SHP77 (cell line): ENCODE measurements at places on chromosomes 5 and 9.

- no peak for DNase-seq
These were observed 30.3 kb downstream of the MED27 start for GRCh38 chr9:132049323-132049882.

DNA sequence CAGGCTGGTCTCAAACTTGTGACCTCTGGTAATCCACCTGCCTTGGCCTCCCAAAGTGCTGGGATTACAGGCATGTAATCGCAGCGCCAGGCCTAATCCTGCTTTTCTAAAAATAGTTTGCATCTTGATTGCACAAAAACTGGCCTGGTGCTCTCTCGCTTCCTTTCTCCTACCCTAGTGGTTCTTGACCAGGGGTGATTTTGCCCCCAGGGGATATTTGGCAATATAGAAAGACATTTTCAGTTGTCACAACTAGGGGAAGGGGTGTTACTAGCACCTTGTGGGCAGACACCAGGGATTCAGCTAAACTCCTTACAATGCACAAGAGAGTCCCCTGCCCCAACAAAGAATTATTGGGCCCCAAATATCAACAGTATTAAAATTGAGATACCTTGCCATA lies 139.8 kb downstream of the DROSHA start:
- no peak for DNase-seq

DNA sequence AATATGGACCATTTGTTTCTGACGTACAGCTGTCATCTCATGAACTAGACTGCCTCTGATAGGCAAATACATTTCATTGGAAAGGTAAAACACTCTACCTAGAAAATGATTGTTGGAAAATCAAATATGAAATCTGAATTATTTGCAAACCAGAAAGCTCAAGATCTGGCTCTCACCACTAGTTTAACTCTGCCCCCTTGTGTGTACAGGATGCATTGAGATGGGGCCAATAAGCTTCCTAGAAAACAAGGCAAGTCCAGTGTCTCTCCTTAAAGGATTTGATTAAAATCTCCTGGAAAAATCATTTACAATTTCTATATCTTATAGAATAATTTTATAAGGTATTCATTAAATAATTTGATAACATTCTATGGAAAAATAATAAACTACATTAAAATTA lies 311.9 kb upstream of the ANKH start:
- peak; percentile 7 for DNase-seq

- no peak for DNase-seq
These were observed 6.7 kb downstream of the GCNT1 start for GRCh38 chr9:76465442-76466298.

DNA sequence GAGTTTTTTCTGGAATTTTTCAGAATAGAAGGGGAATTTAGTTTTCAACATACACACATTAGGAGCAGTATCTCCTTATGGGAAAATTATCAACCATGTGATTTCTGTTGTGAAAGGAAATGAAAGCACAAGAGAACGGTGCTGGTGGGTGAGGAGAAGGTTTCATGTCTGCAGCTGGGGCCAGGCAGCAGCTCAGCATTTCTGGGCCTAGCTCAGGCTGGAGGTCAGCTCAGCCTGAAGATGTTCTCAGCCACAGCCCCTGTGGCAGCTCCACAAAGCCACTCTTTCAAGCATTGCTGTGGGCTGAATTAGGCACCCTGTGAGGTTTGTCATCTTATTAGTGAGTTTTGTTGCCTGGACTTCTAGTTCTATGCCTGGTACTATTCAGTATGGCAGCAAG lies 90.3 kb downstream of the DIRAS2 start:
- no peak for DNase-seq

GRCh38 chr9:109463924-109464625 lies 34.0 kb downstream of the PTPN3 start:
- DNase-seq, result no peak

DNA sequence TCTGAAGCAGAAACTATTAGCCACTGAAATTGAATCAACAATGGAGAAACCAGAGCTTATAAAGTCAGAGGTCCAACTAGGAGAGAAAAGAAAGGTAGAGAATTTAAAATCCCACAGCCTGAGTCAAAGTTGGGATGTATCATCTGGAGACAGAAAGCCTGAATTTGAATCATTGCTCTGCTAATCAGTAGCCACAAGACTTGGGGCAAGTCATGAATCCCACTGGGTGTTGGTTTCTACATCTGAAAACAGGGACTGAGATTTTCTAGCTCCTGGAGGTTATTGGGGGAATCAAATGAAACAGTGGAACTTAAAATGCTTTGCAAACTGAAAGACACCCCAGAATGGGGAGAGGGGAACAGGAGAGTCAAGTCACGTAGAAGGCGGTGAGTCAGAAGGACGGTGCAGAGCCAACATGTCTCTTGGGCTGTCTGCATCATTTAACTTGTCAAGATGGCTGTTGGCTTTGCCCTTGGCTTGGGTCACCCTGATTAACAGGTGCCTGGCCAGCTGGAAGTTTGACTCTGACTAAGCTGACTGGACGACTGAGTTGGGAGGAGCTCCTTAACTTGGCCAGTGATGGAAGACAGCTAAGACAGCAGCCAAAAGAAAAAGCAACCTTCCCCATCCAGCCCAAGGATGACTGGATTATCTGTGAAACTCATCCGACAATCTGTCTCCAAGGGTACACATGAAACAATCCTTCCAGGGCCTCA lies 60.6 kb upstream of the ADRA1B start:
- no peak for DNase-seq

GRCh38 chr9:38171926-38172325 lies 102.9 kb upstream of the SHB start:
- DNase-seq, result no peak

GRCh38 chr5:115072266-115073064 lies 97.2 kb downstream of the TRIM36 start:
- no peak for DNase-seq

GRCh38 chr9:87084407-87084806 lies 137.1 kb upstream of the GAS1 start:
- DNase-seq, result no peak

- DNase-seq, result no peak
These were observed 107.2 kb upstream of the ICE1 start for GRCh38 chr5:5315068-5315980.
